ENCODE measurements at places on chromosomes 7 and 10.

GRCh38 chr10:114698271-114699061, 40.4 kb upstream of the ABLIM1 start:
- no peak for DNase-seq

DNA sequence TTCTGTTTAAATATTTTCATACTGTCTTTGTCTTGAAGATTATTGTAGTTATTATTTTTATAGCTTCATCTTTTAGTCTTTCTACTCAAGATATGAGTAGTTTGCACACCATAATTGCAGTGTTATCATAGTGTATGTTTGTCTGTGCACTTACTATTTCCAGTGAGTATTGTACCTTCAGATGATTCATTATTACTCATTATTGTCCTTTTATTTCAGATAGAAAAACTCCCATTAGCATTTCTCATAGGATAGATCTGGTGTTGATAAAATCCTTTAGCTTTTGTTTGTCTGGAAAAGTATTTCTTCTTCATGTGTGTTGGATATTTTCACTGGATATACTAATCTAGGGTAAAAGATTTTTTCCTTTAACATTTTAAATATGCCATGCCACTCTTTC, 646.2 kb upstream of the GRM3 start:
- DNase-seq = no peak

GRCh38 chr10:53622201-53622600, 849.6 kb upstream of the MBL2 start:
- no peak for DNase-seq

DNA sequence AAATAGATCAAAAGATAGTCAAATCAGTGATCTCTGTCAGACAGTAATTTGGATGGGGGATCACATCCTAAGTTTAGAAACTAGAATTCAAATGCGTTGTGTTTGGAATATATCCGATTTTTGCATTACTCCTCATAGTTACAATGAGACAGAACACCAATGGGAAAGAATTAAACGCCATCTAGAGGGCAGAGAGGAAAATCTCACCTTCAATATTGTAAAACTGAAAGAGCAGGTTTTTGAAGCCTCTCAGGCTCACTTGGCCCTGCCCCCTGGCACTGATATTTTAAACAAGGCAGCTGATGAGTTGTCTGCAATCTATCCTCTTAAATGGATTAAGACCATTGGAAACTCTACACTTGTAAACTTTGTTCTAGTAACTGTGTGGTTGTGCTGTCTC, 17.7 kb downstream of the FRG2B start:
- peak; percentile 6 for DNase-seq

GRCh38 chr7:13257661-13258060, 570.2 kb downstream of the ARL4A start:
- DNase-seq = no peak

GRCh38 chr10:77949167-77949566, 22.6 kb upstream of the DLG5 start:
- no peak for DNase-seq

DNA sequence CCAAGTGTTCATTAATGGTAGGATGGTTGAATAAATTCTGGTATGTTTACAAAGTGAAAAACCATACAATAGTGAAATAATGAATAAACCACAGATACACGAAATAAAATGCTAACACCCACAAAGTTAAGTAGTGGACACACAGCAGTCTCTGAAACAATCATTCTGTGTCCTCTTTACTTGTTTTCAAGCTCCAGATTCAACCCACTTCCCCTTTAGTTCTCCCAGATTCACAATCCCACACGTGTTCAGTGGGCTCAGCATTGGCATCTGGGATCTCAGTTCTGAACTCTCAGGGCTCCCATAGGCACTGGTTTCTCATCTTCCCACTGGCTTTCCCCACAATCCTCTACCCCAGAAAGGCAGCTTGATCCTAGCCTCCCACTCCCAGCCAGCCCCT, 44.9 kb downstream of the SEM1 start:
- no peak for DNase-seq

DNA sequence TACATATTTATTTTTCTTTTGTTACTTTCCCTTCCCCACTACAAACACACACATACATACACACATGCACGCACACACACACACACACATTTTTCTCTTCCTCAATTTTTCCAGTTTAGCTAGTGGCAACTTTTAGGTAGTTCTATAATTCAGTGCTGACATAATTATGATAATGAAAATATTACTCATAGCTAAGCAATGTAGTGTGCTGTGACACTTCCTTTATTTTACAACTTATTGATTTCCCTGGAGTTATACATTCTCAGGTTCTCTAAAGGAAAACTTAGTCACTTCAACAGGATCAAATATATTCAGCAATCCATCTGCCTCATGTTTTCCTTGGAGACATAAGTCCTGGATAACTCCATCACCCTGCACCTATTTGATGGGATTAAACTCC, 151.6 kb downstream of the CACNA2D1 start:
- DNase-seq = no peak

- no peak for DNase-seq
These were observed 2.7 kb upstream of the PGAM2 start for GRCh38 chr7:44068054-44068453.

DNA sequence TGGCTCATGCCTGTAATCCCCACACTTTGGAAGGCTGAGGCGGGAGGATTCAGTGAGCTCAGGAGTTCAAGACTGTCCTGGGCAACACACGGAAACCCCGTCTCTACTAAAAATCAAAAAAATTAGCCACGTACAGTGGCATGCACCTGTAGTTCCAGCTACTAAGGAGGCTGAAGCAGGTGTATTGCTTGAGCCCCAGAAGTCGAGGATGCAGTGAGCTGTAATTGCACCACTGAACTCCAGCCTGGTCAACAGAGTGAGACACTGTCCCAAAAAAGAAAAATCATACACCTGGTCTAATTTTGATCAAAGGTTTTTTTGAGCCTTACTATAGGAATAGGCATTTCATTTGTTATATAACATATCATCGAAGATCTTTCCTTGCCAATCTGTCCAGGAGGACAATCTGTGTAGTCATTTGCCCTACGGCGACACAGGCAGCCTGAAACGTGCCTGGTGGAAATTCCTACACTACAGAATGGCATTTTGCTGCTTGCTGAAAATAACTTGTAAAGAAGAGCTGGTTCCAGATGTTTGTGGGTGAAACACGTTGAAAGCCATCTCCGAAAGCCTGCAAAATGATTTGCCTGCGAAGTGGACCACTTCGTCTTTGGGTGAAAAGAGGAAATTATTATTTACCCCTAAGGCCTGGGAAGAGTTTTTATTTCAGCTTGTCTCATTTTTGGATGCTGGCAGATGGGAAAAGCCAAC, 31.3 kb upstream of the GDI2 start:
- DNase-seq = peak; percentile 31

DNA sequence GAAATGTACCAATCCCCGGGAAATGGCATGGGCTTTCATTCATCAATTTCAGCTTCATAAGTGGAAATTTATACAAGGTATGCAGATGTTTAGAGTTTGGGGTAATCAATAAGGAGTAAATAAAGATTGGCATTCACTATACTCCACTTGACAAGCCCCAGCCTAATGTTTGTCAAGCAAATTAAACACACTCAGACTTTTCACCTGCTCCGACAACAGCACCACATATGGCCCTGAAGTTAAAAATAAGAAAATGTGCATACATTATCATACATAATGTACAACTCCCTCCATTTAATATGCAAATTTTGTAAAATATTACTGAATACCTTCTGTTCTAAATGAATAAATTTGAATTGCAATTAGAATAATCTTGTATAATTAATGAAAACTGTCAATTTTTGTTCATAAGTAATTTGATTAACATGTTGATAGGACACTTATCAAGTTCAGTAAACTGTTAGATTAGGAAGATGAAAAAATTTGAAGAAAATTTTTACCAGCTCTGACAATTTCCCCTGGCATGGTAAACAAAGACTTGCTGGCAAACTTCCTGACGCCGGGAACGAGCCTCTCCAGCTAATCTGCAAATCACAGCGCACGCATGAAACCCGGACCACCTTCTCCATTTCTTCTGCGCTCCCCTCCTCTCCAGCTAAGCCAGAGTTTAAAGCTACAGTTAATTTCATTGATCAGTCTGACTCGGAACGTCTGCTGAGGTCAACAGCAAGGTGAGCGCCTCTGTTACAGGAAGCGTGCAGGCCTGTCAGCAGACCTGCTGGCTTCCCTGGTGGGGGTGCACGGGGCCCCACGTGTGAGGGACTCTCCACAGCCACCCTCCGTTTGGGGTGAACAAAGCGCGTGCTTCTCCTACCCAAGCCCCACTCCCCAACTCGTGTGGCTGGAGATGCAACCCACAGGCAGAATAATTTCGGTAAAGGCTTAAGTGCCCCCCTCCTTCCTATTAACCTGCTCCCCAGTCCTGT, 70.7 kb downstream of the EBF3 start:
- DNase-seq = no peak

DNA sequence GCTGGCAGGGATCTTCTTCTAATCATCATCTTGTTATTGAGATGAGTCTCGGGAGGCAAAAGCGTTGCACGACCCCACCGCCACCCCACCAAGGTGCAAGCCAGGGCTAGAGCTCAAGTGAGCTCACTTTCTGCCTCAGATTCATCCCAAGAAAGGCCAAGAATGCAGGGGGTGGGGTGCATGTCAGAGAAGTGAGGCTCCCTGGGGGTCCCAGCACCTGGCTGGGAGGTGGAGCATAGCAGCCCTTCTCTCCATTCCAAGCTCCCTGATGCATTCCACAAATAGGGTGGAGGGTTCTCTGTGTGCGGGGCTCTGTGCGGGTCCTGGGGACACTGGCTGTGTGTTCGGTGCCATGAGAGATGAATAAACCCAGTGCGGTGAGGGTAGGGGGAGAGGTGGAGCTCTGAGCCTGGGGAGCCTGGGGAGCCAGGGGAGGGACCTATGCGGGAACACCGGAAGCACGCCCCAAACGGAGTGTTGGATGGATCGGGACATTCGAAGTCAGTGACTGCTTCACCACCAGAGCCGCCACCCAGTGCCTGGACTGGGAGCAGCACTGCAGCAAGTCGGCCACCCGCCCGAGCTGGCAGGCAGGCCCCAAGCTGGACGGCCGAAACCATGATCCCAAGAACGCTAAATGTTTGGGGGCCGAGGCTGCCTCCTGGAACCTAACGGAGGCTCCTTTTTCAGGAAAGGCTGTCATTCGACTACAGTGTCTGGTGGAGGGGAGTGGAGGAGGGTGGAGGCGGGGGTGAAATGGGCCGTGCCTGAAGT, 17.9 kb upstream of the HMX3 start:
- peak; percentile 19 for DNase-seq

DNA sequence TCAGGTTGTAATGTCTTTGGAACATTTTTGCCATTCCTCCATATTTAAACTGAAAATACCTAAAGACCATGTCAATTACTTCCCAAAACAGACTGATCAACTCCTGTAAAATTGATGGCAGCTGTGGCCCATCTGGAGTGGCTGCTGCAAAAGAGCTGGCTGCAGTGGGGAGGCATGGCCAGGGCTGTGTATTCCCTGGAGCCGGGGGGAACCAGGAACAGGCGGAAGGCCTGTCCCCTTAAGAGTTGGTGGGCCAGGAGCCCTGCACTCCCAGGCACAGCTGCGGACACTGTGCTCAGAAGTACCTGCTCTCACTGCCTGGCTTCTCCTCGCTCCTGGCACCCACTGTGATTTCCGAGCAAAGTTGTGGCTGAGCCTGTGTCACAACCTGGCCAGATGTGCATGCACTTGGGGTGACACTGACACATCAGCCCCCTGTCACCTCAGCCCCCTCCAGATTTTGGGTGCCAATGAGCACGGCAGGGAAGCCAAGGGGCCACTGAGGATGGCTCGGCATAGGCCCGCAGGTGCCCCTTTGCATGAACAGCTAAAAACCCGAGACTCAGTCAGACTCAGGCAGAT, 116.1 kb downstream of the DGKB start:
- no peak for DNase-seq

DNA sequence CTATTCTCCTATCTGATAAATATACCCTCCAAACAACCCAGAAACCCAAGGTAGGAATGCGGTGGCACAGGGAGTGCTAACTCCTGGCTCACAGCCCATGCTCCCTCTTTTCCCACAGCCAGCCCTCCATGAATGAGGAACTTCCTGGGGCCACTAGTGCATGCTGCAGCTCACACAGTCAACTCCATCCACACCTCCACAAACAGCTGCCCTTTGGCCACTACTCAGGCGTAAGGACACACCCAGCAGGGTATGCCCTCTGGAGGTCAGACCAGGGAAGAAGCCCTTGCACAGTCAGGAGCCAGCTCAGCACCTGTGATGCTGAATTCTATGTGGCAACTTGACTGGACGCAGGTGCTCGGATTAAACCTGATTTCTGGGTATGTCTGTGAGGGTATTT, 85.2 kb upstream of the PIK3CG start:
- DNase-seq = no peak

DNA sequence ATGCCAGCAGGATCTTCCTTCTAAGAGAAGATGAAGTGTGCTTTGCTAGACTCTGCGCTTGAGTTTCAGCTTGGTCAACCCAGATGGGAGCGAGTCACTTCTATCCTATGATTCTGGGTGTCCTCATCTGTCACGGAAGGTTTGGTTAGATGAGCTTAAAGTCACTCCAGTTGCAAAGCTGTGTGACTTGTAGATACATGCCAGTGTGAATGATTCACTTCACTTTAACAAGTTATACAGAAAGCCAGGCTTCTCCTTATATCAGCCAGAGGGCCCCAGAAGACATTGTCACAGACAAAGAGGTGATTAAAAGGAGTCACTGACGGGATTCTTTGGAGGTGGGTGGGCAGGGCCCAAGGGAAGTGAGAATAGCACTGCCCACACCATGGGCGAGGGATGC, 122.6 kb upstream of the PFKP start:
- no peak for DNase-seq

DNA sequence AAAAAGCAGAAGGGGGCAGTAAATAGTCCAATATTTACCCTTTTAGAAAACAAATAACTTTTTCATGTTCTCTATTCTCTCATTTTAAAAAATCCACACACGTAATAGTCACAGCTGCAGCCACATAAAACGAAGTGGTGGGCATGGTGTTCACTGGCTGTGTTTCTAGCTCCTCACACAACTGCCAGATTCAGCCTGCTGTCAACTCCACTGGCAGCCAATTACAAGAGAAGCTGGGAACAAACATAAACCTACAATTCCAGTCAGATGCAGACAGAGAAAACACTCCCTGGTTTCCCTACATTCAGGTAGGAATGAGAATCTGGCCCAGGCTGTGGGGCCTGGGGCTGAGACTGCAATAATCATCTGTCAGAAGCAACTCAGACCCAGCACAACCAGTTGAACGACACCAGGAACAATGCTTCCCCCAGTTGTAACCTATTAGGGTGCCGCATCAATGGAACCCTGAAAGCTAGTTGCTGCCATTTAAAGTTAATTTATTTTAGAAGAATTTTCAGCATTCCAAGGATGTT, 29.1 kb downstream of the ERCC6 start:
- no peak for DNase-seq

DNA sequence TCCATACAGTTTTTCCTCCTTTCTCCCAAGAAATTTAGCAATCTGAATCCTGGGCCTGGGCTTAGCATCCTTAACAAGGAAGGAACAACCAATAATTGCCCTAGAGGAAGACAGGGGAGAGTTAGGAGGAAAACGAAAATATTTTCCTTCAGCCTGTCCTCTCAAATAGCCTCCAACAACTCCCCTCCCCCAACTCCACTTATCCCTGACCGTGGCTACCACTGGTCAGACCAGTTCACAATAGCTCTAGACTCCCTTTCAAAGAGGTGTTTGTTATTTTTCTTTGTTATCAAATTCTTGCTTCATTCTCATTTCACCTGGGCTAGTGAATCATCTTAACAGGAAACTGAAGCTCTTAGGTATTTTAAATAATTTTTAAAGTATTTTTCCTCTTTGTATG, 114.1 kb downstream of the CPED1 start:
- DNase-seq = no peak

- no peak for DNase-seq
These were observed 1.4 kb downstream of the ATP5F1C start for GRCh38 chr10:7789390-7789789.

Measured in right kidney (tissue), 9 donors.